NCI-H1436 treated with DMSO at 0.1 percent for 48 hours (cell line): ENCODE measurements at places on chromosomes 5 and 9.

- no peak for DNase-seq
Measured at GRCh38 chr5:33611877-33612276, 171.1 kb downstream of the TARS1 start.

GRCh38 chr9:77798140-77798539 is 150.0 kb upstream of the GNA14 start:
- no peak for DNase-seq

- DNase-seq, result no peak
Measured at GRCh38 chr9:125241863-125242739, 958 bp upstream of the HSPA5 start.

GRCh38 chr5:149853331-149853648 is 91.3 kb downstream of the PDE6A start:
- DNase-seq, result no peak

GRCh38 chr5:133763744-133764143 is 151.4 kb upstream of the FSTL4 start:
- no peak for DNase-seq

DNA sequence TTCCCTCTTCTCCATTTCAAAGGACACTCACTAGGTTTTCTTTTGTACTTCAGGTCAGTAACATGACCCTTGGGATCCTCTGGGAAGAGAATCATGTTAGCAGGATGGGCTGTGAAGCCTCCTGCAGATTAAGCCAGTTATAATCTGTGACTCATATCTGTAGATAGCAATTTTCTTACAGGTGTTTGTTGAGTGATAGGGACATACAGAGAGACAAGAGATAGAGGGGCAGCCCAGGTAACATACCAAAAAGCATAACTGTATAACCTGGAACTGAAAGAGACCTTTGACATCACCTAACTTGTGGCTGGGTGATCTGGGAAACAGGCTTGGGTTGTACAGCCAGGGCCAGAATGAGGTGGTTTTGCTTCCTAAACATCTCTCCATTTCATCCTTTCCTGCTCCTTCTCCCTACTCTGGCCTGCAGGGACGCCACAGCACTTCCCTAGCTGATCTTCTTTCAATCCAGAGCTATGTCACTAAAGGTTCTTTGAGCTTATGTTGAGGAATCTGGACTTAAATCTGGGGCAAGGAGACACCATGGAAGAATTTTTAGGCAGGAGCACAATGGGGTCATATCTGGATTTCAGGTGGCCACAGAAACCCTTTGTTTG is 21.0 kb upstream of the PPARGC1B start:
- no peak for DNase-seq

DNA sequence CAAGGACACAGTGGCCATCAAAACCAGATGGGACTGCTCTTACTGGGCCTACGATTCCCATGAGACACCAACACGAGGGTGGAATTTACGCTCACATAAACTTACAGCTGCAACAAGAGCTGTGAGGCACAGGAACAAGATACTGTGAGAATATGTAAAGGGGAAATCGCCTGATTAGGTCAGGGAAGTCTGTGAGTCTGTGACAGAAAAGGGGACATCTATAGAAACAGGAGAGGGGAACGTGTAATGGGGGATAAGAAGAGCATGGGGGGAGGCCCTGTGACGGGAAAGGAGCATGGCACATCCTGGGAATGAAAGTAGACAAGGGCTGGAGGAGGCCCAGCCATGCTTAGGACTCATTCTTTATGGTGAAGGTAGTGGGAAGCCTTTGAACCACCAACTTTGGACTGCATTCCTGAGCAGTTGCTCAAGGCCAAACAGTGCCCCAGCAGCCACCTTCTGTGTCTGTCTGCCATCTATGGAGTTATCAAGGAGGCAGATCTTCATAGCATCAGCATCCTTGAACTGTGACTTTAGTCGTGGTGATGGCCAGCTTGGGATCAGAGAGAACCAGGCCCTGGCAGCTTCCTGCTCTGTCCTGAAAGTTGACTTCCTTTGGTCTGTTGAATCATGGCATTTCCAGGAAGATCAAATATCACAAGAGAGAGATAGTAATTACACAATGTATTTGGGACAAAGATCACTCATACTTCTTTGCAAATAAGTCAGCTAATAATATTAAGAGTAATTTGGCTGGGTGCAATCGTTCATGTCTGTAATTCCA is 87.9 kb upstream of the FAM169A start:
- no peak for DNase-seq

- no peak for DNase-seq
Measured at GRCh38 chr5:168950241-168950951, 350.5 kb downstream of the SLIT3 start.
